ENCODE measurements at places on chromosomes 3 and 15.

DNA sequence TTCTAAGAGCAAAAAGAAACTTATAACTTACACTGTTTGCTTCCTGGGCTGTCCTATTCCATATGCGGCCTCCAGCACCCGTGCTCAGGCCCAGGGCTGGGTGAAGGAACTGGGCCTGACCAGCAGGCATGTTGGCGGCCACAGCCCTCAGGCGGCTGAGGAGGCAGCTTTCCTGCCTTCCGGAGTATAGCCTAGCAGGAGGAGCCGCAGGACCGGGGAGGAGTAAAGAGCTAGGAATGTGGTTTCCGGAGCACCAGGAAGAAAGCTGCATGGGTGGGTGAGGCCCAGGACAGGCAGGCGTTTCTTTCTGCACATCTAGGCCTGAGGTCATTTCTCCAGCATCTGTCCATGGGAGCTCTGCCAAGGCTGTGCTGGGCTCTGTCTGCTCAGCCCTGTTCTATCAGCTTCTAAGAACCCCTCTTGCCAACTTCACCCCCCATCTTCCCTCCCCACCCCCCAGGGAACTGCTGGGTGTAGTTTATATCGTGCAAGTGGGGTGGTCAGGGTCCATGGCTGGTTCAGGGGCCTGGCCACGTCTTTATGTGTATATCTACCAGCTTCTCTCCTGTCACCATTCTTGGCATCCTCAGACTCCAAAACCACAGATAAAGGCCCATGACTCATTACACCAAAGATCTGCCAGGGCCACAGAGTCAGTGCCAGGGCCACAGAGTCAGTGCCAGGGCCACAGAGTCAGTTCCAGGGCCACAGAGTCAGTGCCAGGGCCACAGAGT is 7.8 kb upstream of the KIF7 start:
- DNase-seq: no peak

DNA sequence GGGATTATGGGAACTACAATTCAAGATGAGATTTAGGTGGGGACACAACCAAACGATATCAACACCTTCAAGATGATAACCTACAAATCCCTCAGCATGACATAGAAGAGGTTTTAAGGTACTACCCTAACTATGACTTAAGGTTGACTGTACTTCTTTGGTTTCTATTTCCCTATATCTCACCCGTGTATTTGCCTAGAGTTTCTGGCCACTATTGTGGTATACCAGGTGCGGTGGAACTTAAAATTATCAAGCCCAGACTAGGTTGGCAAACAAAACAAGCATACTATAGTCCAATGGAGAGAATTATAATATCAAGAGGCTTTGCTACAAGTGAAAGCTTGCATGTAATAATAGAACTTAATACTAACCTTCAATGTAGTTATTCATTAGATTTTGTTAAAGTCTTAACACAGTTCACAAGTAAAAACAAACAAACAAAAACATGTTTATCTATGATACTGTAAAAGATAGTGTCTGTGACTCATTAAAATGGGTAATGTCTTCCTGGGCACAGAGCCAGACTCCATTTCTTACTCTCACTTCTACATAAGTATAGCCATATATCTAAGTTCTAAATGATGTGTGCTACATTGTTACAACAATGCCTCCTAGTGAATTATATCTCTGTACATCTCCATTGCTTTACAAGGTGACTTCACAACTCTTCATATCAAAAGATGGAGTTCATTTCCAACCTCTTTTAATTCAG is 479.1 kb downstream of the ZBBX start:
- DNase-seq: no peak

DNA sequence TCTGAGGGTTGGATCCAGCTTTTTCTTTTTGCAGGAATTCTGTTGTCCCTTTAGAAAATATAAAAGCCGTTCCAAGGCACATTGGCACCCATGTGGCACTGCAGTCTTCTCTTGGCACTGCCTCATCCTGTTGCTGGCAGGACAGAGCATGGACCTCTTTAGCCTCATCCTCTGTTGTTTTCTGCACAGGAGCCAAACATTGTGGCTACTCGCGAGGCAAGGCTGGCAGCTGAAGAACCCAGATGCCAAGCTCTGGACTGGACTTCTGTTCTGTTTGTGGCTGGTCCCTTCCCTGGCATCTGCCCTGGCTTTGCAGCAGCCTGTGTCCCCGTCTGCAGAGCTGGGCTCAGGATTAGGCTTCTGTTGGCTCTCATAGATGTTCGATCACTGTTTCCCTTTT is 224.7 kb upstream of the TBC1D5 start:
- DNase-seq: no peak

GRCh38 chr3:172247525-172248274 is 200.6 kb downstream of the GHSR start:
- no peak for DNase-seq

DNA sequence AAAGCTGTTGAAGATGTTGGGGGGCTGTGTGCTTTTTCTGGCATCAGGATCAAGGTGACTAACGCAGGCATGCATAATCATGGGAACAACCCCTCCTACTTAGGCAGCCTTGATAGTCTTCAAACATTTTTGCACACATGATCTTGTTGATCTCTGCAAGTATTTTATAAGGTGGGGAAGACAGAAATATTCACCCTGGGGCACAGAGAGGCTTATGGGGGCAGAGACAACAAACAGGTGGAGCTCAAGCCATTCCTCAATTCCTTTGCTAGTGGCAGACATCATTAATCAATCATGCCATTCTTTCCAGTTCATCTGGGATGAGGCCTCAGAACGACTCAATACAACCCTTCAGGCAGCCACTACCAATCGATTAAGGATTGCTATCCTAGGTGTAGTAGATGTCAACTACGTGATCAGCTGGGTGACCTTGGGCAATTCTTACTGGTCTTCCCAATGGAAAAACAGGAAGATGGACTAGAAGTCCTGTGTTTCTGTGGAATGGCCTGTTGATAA is 110.3 kb upstream of the SMAD3 start:
- DNase-seq: no peak

GRCh38 chr3:50319894-50320625 is 2.5 kb downstream of the HYAL2 start:
- no peak for DNase-seq

DNA sequence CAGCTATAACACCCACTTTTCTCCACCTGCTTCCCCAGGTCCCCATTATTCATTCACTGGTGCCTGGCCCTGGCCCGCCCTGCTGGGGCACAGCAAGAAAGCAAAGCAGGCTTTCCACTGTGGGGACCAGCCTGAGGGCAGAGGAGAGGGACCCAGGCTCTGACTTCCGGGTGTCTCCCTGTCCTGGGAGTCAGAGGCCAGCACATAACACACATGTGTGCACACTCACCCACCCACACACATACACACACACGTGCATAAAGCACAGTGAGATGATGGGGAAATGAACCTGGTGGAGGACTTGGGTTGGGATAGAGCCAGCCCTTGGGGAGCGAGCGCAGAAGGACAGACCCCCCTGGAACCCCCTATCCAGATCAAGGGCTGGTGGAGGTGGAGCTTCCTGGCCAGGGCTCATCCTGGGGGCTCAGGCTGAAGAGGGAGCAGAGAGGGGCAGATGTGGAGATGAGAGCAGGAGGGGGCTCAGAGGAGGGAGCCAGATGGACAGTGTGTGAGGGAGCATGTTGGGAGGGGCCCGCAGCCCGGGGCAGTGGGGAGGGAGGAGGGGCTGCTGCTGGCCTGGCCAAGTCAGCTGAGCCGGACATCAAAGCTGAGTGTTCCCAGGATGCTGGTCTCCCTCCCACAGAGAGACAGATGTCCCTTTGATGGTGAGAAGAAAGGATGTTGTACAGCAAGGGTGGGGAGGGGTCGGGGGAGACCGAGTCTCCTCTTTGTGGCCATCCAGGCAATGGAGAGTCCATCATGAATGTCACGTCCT is 78.2 kb downstream of the LINGO1 start:
- no peak for DNase-seq

DNA sequence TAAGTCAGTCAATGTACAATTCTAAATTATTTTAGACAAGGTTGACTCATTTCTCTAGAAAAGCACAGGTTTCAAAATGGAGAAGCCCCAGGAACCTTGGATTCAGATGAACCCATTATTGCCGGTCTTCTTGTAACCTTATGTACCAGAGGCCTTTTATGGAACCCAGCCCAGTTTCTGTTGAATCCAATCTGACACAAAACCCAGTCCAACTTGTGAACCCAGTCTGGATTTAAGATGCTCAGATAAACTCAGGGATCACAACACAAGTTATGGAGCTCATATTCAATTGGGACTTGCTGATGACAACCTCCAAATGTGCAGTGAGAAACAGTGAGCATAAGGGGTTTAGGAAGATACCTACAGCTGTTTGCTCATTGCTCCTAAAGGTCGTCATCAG is 16.4 kb upstream of the B4GALT4 start:
- DNase-seq: no peak

DNA sequence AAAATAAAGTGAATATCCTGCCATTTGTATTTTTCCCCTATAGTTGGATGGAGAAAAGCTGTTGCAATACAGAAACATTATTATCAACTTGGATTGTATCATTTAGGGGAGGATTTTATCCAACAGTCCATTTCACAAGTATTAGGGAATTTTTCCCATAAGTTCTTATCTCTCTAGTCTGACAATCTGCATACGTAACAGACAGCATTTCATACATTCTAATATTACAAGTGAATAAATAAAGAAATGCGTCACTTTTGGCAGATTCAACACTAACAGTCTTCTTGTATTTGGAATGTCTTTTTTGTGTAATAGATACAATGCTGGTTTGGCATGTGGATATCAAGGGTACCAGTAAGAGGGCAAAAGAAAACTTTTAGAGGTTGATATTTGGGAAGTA is 795.3 kb upstream of the ARRDC4 start:
- no peak for DNase-seq

DNA sequence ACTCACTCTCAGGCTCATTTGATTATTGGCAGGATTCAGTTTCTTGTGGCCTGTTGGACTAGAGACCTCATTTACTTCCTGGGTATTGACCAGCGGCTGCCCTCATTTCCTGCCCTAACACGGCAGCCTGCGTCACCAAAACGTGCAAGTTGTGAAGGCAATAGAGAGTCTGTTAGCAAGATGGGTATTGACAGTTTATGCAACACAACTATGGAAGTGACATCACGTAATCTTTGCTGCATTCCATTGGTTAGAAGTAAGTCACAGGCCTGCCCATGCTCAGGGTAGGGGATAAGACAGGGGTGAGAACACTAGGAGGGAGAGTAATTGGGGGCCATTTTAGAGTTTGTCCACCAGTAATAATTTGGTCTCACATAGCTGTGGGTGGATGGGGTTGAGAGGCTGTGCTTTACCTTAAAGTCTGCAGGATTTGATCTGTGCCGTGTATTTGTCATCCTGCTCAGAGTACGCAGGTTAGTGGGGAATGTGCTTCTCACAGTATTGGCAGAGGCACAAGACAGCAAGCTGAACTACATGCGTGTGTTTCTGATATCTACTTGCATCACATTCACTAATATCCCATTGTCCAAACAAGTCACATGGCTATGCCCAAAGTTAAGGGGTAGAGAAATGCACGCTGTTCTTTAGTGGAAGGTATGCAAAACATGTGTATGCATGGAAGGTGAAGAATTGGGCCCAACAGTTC is 83.3 kb downstream of the EDEM1 start:
- DNase-seq: no peak

DNA sequence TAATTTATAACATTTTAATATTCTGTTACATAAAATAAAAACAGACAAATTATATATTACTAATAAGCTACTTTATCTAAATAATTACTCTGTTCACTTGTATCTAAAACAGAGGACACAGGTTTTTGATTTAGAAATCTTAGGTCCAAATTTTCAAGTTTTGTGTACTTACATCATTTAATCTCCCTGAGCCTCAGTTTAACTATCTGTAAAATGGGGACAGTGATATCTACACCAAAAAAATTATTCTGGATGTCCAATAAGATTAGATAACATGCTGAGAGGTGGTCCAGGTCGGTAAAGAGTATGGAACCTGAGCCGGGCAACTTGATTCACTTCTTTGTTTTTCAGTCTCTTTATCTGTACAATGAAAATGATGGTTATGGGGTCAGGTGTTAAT is 263.8 kb upstream of the CDIN1 start:
- no peak for DNase-seq

- no peak for DNase-seq
Observed at GRCh38 chr3:167941234-167941995, 154.3 kb downstream of the GOLIM4 start.

DNA sequence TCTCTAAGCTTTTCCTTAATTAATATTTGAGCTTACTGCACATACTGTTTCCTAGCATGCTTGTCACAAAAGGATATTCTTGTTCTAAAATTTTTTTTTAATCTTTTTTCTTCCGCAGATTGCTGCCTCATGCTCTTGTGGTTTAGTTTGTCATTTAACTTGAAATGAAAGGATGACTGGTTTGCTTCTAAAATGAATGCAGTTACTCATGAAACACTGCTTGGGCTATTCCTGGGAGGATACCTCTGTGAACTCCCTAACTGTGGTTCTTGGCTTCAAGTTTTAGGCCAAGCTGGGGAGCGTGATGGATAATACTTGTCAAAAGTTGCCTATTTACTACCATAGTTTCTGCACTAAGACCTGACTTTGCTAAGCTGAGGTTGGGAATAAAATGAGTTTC is 64.0 kb downstream of the USP13 start:
- no peak for DNase-seq

GRCh38 chr3:137514853-137515252 is 249.3 kb upstream of the SOX14 start:
- DNase-seq: no peak

DNA sequence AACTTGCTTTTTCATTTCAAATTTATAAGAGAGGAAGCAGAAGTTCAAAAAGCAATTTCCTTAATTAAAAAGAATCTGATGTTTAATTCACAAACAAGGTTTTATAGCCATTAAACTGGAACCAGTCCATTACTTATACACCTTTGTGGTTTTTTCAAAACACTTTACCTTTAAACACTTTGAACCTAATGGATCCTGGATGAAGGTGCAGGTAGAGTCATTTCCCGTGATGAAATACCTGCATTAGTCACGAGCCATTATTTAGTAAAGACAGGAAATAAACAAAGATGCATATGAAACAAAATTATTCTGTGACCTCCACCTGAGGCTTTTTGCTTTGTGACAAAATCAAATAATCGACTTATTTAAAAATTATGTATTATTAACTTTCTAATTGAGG is 341.7 kb upstream of the UBE2E2 start:
- DNase-seq: no peak

- no peak for DNase-seq
Observed at GRCh38 chr15:77068633-77069032, 2.3 kb downstream of the TSPAN3 start.

- DNase-seq: peak; percentile 2
Observed at GRCh38 chr3:38521391-38521987, 25.3 kb downstream of the EXOG start.

GRCh38 chr15:39330061-39330460 is 250.8 kb upstream of the THBS1 start:
- DNase-seq: no peak

DNA sequence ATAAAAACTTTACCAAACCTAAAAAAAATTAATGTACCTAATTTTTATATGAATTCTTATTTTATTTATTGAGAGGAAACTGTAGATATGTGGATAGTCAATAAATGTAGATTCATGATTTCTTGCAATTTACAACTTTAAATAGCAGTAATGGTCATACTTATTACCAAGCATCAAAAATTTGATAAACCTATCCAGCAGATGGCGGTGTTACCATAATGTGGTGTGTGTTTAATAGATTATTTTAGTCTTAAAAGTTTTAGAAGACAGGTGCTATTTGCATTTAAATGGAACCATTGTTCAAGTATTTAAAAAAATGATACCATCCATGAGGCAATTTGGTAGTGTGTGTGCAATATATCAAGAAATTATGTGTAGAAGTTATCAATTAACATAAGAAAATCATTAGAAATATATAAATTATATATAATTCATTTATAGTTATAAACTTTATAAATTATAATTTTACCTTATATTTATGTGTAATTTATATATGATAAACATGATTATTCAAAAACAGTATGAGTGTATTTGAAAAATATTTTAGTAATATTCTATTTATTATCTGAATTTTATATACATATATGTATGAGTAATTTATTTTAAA is 176.0 kb upstream of the BCHE start:
- no peak for DNase-seq

All from NCI-H510A (cell line).